Naive B cell (primary cell): ENCODE measurements at places on chromosomes 1 and 21.

GRCh38 chr21:34072145-34073031, 990 bp upstream of the MRPS6 start:
- DNase-seq, result no peak

DNA sequence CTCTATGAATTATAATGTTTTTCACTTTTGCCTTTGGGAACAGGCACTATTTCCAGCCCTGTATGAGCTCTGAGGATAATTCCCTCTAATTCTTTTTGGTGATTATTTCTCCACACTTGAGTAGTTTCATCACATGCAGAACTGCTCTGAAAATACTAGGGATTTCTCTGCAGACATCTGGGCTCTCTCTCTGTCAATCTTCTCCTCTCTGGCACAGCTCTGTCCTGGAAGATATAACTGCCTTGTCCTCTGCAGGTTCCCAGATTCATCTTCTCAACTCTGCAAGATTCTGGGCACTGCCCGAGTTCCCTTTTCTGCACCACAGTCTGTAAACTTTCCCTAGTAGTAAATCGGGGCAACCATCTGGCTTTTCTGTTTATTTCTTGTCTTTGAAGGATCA, 131.3 kb upstream of the FMN2 start:
- DNase-seq, result no peak

- DNase-seq, result no peak
Measured at GRCh38 chr1:58062635-58063034, 483.9 kb downstream of the OMA1 start.

GRCh38 chr1:53948291-53948690, 2.1 kb downstream of the LRRC42 start:
- DNase-seq, result no peak

GRCh38 chr1:232627645-232628334, 2.1 kb downstream of the SIPA1L2 start:
- no peak for DNase-seq

- no peak for DNase-seq
Measured at GRCh38 chr1:204076891-204077290, 4.0 kb downstream of the SOX13 start.

DNA sequence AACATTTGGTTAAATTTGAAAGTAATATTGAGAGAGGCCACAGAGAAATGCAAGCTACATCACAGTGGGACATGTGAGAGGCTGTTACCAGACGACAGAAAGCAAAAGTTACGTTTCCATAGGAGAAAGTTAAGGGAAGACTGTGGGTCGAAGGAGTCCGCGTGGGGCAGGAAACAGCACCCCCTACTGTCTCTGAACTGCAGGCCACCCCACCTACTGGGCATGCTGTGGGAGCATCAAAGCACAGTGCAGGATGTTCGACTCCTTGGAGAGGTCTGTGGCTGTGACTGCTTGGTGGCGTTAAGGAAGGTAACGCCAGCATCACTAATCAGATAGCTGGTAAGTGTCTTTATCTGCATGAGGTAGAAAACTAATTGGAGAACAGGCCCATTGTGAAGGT, 123.9 kb downstream of the PTBP2 start:
- no peak for DNase-seq

- peak; percentile 19 for DNase-seq
Measured at GRCh38 chr1:65147424-65148177, 402 bp upstream of the AK4 start.

GRCh38 chr1:167554028-167554779, 642 bp upstream of the CREG1 start:
- no peak for DNase-seq

DNA sequence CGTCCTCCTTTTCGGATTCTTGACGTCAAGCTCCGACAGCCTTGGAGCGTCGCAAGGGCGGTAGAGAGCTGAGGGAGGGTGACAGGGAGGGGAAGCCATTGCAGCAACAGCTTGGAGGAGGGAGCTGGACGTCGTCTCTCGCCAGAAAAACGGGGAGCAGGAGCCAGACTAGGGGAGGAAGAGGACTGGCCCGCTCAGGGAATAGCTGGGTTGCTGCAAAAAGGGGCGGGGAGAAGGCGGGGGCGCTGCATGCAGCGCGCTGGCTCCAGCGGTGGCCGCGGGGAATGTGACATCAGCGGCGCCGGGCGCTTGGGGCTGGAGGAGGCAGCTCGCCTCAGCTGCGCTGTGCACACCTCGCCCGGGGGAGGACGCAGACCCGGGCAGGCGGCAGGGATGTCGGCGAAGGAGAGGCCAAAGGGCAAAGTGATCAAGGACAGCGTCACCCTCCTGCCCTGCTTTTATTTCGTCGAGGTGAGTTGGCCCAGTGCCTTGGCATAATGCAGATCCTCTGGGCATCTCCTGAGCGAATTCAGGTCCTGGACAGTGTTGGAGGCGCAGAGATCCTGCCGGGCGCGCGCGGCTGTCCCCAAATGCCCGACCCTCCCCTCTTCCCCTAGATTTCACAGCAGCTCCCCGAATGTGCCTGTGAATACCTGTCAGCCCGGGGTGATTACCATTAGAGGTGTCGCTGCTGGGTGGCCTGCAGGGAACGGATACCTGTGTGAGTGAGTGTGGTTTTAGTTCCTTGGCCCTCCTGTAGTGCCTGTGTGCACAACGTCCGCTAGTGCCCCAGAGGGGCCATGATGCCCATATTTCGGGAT, at the start of gene PLPPR4:
TSS of gene PLPPR4 (plus strand) at position 292 of the 821 bp plus-strand sequence. CDS start at position 394, 102 bp downstream.
- no peak for DNase-seq

DNA sequence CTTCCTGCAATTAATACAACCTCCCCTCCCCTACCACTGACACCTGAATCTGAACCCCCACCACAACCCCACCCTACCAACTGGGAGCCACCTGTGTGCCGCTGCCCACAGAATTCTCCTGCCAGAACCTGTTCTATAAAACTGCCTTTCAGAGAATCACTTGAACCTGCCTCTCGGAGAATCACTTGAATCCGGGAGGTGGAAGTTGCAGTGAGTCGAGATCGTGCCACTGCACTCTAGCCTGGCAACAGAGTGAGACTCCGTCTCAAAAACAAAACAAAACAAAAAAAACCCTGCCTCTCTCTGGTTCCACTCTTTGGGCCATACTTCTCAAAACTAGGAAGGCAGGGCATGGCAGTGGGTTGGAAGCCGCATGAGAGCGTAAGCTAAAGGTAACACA, 5.7 kb downstream of the URB1 start:
- DNase-seq, result no peak

DNA sequence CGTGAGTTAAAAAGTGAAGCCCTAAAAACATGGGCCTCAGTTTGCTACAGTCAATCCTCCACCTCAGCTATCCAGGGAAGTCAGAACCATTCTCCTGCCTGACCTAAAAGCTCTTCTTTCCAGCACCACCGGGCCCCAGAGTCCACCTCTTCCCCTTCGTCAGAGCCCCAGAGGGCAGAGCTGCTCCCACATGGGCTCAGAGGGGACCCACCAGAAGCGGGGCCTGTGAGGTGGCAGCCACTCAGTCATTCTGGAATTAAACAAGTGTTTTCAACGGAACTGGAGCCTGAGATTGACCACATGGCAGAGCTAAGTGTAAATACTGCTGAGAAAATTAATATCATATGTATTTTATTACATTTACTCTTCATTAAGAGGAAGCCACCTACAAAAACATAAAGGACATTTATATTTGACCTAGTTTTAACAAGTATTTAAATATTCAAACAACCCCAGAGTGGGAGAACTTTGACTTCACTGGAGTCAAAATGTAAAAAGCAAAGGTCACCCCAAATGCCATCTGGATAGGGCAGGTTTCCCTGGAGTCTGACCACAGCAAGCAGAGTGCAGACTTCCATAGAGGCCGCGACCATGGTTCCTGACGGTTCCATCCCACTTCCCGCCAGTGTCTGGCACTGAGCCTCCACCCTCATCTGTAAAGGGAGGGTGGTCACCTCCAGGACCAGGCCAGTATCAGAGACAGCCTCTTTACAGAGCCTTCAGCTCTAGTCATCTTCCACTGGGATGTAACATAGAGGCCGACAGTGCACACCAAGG, 1.8 kb downstream of the SUMO3 start:
- DNase-seq, result no peak

GRCh38 chr1:165036403-165036802, 320.1 kb downstream of the LMX1A start:
- DNase-seq, result no peak
